Muscle of leg (tissue), 16 donors: ENCODE measurements at places on chromosomes 7 and 10. TPM values are rescaled to one million over a fixed set of nuclear protein-coding genes. Genes with fewer than 3 reads are reported as not detected.

DNA sequence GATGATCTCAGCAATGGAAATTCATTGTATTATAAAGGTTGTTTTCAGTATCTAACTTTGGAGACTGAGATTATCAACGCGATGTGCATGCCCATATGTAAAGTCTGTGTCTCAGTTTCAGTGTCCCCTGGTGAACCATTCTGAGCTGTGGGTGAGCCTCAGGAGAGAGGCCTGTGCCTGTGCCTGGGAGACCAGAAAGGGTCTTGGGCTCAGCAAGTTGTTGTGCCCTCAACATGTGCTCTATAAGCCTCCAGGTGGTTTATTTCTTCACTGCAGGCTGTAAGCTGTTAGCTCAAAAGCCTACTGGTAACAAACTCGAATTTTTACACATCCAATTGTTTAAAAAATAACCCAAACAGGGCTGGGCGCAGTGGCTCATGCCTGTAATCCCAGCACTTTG is 151.9 kb downstream of the PKD1L1 start:
- no peaks in the 10 kb centered on the region for H3K4me1 ChIP-seq
- DNase-seq: no peak
- no peak overlapping the region for H3K4me3 ChIP-seq

DNA sequence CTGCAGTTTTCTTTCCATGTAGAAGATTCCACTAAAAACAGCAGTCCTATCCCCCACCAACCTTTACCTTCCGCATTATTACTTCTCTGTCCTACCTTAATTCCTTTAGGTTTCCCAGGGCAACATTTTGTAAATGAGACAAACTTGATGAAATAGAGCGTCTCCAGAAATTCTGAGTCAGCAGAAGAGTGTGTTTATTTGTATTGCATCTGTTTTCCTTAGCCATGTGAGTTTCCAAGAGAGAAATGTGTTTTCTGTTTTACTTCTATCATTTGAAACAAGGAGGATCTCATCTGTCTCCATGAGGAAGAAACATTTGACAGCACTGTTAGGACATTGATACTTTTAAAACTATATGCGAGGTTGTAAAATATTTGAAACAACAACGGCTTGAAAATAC is 244.2 kb upstream of the PLXDC2 start:
- no peaks in the 10 kb centered on the region for H3K4me1 ChIP-seq
- peak; percentile 77 for DNase-seq
- no peak overlapping the region for H3K27ac ChIP-seq

The WNT2 gene
- 14.8 TPM for total RNA-seq

The GBX1 gene
- total RNA-seq: 0.44 TPM

The PNLIPRP1 gene
- not detected for total RNA-seq

The MEIG1 gene
- total RNA-seq: 0.27 TPM

DNA sequence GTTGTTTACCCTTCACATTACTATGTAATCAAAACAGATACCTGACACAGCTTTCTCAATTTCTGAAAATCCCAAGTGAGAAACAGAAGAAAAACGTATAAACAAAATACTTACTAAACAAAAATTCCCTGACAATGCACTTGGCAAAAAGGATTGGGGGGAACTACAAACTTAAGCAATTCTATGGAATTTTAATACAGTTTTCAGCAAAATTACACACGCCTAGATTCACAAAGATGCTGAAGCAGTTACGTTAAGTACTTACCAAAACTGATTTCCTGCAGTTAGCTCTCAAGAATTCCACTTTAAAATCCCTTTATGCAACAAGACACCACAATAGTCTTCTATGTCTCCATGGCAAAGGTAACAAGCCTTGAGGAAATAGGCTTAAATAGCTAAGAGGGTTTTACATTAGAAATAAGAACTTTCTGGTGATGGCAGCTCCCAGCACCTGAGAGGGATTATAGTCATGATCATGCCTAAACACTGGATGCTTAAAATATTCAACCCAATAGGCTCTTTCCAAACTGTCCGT is 10.8 kb downstream of the TOMM7 start:
- H3K27ac ChIP-seq: no peak overlapping the region
- H3K36me3 ChIP-seq: peaks cover 11% of the 10 kb centered on the region
- H3K27me3 ChIP-seq: no peaks in the 10 kb centered on the region
- no peaks in the 10 kb centered on the region for H3K4me1 ChIP-seq

The PRF1 gene
- total RNA-seq: 0.53 TPM

The CHN2 gene
- 10.2 TPM for total RNA-seq

DNA sequence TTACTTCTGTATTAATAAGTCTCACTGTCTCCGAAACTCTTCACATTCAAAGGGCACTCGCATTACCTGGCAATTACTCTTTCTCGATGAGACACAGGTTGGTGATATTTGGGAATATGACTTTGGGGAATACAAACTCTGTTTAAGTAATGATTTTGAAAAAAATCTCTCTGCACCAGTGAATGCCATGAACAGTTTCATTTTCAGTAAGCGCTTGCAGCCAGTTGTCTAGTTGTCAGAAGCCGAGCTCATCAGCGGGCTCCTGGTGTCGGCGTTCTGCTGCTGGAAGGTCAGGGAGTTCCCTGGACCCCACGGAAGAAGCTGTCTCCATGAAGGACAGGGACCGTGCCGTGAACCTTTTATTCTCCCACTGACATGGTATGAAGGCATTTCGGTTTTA is 57.7 kb downstream of the PTPRE start:
- no peak overlapping the region for H3K4me3 ChIP-seq
- H3K27me3 ChIP-seq: no peaks in the 10 kb centered on the region
- DNase-seq: no peak
- H3K36me3 ChIP-seq: no peaks in the 10 kb centered on the region
- no peaks in the 10 kb centered on the region for H3K4me1 ChIP-seq
